ENCODE measurements at places on chromosomes 1 and 21.

DNA sequence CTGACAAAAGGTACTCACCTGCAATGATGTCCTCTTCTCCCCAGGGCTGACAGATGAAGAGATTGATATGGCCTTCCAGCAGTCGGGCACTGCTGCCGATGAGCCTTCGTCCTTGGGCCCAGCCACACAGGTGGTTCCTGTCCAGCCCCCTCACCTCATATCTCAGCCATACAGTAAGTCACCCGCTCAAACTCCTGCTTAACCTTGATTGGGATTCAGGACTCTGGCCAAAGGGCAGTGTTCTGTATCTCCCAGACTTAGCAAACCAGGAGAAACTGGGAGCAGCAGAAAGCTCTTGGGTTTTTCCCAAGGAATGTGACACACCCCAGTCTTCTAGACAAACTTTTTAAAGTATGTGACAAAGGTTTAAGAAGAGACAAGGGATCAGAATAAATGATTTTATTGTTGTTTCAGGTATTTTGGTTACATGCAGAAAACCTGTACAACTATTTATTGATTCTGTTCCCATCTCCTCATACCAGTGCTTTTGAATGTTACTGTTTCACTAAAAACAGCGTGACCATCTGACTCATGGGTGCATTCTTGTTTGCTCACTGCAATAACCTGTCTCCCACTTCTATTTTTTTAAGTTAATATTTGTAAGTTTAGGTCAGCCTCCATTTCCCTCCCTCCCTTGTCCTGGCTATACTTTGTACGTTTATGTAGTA, 124.6 kb downstream of the PEX14 start:
- no peak overlapping the region for H3K4me3 ChIP-seq
- peaks cover 37% of the 10 kb centered on the region for H3K4me1 ChIP-seq
- no peaks in the 10 kb centered on the region for H3K27me3 ChIP-seq
- no peaks in the 10 kb centered on the region for H3K36me3 ChIP-seq

- peaks cover 84% of the 10 kb centered on the region for H3K27me3 ChIP-seq
- no peak overlapping the region for H3K27ac ChIP-seq
- peaks cover 39% of the 10 kb centered on the region for H3K4me1 ChIP-seq
- H3K4me3 ChIP-seq, result peak overlapping the region; percentile 43
- H3K36me3 ChIP-seq, result no peaks in the 10 kb centered on the region
These were observed 5.5 kb upstream of the PROX1 start for GRCh38 chr1:213982289-213982671.

DNA sequence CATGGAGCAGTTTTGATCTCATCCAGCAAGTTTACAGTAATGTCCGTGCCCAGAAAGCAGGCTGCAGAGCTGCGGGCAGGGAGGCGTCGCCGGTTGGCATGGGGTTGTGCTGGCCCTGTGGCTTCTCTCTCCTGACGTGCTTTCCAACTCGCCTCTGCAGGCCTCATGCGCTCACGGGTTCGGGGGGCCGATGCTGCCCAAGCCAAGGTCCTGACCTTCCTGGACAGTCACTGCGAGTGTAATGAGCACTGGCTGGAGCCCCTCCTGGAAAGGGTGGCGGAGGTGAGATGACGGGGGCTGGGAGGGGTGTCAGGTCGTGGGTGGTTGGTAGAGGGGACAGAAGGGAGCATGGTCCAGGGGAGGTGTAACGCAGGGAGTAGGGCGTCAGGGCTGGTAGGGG, 176.1 kb downstream of the GALNT2 start:
- peaks cover 8% of the 10 kb centered on the region for H3K4me1 ChIP-seq
- H3K36me3 ChIP-seq, result peaks cover 37% of the 10 kb centered on the region
- H3K4me3 ChIP-seq, result no peak overlapping the region

GRCh38 chr1:208835097-208835463, 590.9 kb upstream of the PLXNA2 start:
- H3K4me1 ChIP-seq, result no peaks in the 10 kb centered on the region
- H3K27ac ChIP-seq, result no peak overlapping the region
- DNase-seq, result peak; percentile 1
- no peaks in the 10 kb centered on the region for H3K27me3 ChIP-seq

- H3K27ac ChIP-seq, result no peak overlapping the region
- peaks cover 14% of the 10 kb centered on the region for H3K4me1 ChIP-seq
- no peaks in the 10 kb centered on the region for H3K36me3 ChIP-seq
These were observed 116.9 kb downstream of the ETS2 start for GRCh38 chr21:38922474-38923235.

DNA sequence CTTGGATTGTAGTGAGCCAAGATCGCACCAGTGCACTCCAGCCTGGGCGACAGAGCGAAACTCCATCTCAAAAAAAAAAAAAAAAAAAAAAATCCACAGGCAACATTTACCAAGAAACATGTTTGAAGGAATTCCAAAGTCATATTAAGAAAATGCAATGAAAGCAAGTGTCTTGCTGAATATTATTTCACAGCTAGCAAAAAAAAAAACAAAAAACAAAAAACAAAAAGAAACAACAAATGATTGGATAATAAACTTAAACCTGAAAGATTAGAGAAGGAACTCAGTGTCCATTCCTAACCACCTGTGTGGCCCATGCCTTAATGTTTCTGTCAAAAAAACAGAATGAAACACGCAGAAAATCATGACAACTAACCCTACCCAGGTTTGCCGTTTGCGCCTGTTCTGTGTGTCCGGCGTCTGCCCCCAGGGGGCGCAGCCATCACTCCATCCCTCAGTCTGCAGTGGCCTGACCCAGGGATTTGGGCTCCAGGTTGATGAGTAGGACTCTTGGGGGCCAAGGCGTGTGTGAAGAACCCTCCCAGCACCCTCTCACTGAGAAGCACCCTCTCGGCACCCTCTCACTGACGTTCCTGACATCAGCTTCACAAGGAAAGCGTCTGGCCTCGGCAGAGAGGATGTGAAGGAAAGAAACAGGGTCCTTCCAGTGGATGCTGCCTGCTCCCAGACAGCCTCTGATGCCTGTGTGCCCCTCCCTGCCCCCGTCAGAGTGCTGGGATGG, 19.2 kb upstream of the PTTG1IP start:
- peak; percentile 46 for DNase-seq
- no peak overlapping the region for H3K4me3 ChIP-seq
- no peaks in the 10 kb centered on the region for H3K4me1 ChIP-seq

GRCh38 chr1:27666791-27667254, 5.2 kb downstream of the IFI6 start:
- H3K27me3 ChIP-seq, result no peaks in the 10 kb centered on the region
- H3K27ac ChIP-seq, result no peak overlapping the region
- no peak for DNase-seq

DNA sequence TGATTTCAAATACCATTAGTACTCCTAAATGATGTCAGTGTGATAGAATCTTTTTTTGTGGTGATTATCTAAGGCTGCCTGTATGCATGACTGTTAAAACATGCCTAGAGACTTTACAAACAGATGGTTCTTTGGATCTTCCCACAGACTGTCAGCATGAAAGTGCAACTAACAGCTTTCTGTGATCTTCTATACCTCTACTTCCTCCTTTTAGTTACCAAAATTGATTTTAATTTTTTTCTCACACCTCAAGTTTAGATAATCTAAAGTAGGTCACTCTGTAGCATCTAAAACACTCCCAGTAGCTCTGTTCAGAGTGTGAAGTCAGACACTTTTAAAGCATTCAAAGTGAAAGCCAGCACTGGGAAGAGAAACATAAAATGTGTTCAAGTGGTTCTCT, 534.5 kb downstream of the PTPRC start:
- H3K27me3 ChIP-seq, result no peaks in the 10 kb centered on the region
- no peak overlapping the region for H3K4me3 ChIP-seq
- H3K27ac ChIP-seq, result no peak overlapping the region
- DNase-seq, result peak; percentile 14
- H3K4me1 ChIP-seq, result no peaks in the 10 kb centered on the region

All from muscle of leg (tissue), 16 donors.